ENCODE measurements at places on chromosomes 11 and 22. TPM values are rescaled to one million over a fixed set of nuclear protein-coding genes. Genes with fewer than 3 reads are reported as not detected.

The LMNTD2 gene
- total RNA-seq: 5.5 TPM

The C1QTNF4 gene
- total RNA-seq: 0.74 TPM

The DNHD1 gene
- total RNA-seq: 44.4 TPM

- H3K27me3 ChIP-seq: no peaks in the 10 kb centered on the region
- H3K4me3 ChIP-seq: no peak overlapping the region
- DNase-seq: no peak
- H3K27ac ChIP-seq: no peak overlapping the region
- H3K36me3 ChIP-seq: no peaks in the 10 kb centered on the region
These were observed 338.9 kb upstream of the ANO3 start for GRCh38 chr11:25993016-25993415.

GRCh38 chr11:68643585-68643984, 40.8 kb upstream of the GAL start:
- H3K4me3 ChIP-seq: no peak overlapping the region
- peaks cover 5% of the 10 kb centered on the region for H3K36me3 ChIP-seq
- DNase-seq: no peak
- H3K4me1 ChIP-seq: no peaks in the 10 kb centered on the region
- no peak overlapping the region for H3K27ac ChIP-seq

Measured in activated T-cell treated with anti-CD3 and anti-CD28 coated beads, Interleukin-2, amount 50 U/mL, for 72 hours (primary cell).